ENCODE measurements at places on chromosomes 3 and 15.

DNA sequence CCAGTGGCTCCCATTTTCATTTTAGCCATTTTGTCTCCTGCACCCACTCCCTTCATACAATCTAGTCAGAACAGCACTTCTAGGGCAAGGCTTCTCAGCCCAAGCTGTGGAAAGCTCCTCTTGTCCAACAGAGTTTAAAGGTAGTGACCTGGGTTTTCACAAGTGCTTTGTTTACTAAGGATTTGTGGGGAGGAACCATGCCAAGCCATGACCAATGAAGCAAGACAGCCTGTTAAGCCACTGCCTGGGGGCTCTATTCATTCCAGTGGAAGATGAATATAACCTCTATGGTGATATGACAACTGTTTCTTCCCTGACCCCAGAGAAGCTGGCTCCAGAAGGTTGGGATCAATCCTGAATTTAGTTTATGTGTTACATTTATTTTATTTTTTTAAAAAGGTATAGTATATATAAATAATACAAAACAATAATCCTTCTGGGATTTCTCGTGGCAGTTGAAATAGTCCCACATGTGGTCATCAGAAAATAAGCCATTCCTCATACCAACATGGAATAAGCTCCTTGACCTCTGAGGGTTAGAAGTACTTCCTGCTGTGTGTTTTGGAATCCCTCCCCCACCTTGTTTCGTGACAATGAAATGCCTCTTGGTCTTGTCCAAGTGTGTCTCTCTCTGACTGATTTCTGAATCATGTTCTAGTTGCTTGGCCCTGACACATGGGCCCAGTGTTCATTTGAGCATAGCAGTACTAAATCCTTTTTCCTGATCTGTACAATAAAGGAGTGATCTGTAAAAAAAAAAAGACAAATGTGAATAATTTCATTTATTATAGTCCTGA is 13.3 kb upstream of the THUMPD3 start:
- DNase-seq, result no peak

DNA sequence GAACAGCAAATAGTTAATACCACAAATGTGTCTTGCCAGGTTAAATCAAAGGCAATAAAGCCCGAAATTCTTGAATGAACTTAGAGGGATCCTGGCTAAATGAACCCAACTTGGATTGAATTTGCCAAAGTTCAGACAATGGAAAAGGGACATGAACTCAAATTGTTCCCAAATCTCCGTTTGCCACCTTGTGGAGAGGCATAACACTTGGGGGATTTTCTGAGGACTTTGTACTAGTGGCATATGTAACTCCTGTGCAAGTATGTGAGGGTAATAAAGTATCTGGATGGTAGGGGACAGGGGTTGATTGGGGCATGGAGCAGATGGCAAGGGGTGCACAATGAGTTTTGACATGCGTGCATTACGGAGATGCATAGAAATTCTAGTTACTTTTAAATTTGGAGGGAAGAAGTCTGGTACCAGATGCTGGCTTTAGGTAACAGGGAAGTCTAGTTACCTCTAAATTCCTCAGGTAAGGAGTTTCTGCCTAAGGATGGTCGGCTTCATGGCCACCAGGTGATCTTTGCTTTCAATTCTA is 1.2 kb upstream of the TCAIM start:
- DNase-seq, result no peak

GRCh38 chr3:63294332-63294731 is 16.2 kb downstream of the SYNPR start:
- no peak for DNase-seq

DNA sequence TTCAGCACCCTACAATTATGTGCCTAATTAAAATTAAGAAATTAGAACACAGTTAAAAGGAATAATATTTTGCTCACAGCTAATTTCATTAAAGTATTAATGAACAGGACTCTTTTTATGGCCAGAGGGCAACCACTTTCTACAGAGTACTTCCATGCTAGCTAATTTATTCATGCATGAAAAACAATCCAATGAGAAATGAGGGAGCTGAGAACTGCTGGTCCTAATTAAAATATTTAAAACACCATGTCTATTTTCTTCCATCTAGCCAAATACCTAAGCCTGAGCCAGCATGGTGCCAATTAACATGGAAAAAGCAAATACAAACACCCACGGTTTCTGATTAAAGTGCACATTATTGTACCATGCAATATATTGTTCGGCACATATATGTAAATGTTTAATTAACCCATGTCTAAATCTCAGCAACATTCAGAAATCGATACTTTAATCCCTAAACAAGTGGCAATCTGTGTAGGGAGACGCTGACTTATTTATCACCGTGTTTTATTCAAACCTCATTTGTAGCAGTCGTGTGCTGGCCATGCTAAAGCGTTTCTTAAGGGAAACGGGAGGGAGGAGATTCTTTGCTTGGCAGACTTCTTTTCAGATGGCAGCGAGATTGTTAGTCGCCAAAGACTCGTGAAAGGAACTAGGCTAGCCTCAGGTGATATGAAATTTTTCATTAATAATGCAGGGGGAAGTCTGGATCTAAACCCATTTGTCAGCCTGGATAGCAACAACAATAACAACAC is 193.5 kb downstream of the ANXA2 start:
- no peak for DNase-seq

- DNase-seq, result no peak
These were observed 635 bp upstream of the RCN2 start for GRCh38 chr15:76930831-76931396.

GRCh38 chr15:73633991-73634495 is 854 bp upstream of the NPTN start:
- DNase-seq, result no peak

DNA sequence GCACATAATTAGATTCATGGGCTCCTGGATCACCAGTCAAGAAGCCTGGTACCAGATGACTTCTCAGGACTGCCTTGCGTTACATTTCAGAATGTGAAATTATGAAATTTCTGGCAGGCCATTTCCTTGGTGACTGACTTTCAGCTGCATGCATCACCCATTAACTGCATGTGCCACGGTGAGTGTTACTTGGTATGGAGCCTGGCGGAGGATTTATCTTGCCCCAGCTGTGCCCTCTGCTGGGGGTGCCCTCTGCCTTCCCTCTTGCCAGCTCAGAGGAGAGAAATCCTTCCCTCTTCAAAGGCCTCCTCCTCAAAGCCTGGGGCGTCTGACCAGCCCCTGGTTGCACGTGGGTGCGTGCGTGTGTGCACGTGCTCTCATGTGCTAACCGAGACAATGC is 57.7 kb upstream of the CTSH start:
- DNase-seq, result no peak

DNA sequence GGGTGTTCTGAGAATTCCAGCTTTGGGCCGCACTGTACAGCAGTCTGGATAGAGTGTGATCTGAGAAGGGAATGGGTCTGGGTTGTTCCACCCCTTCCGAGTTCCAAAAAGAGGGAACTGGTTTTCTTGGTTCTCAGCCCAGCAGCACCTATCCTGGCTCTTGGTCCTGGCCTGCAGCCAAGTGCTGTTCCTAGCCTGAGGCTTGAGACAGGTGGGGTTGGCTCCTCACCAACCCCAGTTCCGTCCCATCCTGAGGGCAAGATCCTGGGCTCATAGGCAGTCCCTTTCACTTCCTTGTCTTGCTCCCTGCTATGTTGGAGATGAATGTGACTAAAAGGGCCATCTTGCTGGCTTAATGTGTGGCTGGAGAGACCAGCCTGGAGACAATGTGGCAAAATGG is 15.2 kb downstream of the IVD start:
- no peak for DNase-seq

- no peak for DNase-seq
These were observed at the start of gene TGM5 for GRCh38 chr15:43266834-43267233. TSS of gene TGM5 (minus strand) at chr15:43266928. CDS start at chr15:43266849, 79 bp downstream.

GRCh38 chr3:34157491-34157890 is 359.1 kb downstream of the PDCD6IP start:
- no peak for DNase-seq

DNA sequence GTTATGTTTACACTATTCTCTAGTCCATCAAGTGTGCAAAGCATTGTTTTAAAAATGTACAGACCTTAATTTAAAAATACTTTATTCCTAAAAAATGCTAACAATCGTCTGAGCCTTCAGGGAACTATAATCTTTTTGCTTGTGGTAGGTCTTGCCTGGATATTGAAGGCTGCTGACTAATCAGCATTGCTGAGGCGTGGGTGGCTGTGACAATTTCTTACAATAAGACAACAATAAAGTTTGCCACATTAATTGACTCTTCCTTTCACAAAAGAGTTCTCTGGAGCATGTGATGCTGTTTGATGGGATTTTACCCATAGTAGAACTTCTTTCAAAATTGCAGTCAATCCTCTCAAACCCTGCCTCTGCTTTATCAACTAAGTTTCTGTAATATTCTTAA is 384.0 kb upstream of the TGFBR2 start:
- DNase-seq, result no peak

DNA sequence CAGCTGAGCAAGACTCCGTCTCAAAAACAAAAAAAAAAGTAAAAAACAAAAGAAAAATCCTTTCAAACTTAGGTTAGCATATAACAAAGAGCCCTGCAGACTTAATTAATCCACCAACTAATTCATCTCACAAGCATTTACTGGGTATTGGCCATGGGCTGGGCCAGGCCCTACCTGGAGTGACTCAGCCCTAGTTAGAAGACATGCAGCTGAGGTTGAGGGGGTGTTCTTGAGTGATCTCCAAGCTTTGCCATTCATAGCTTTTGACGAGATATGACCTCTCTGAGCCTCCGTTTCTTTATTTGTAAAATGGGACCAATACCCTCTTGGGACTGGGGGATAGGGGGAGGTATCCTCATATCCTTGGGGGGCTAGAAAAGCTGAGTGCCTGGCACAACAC is 7.8 kb downstream of the FBXL22 start:
- DNase-seq, result no peak

DNA sequence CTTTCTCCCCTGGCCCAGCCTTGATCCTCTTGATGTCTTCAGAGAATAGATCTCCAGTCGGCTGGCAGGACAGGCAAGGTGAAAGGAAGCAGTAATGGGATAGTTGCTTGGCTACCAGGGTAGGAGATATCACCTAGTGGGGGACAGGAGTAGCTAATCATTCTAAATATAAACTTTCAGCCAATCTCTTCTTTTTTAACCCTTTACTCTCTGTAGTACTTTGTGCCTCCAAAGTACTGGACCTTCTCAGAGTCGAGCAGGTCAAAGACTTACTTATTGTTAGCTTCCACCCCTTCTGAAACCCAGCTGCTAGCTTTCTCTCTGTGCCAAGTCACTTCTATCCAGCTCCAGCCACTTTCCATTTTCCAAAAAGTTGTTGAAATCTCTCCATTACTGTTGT is 43.4 kb upstream of the FILIP1L start:
- no peak for DNase-seq

- no peak for DNase-seq
These were observed 30.0 kb upstream of the P3H2 start for GRCh38 chr3:190150681-190151080.

DNA sequence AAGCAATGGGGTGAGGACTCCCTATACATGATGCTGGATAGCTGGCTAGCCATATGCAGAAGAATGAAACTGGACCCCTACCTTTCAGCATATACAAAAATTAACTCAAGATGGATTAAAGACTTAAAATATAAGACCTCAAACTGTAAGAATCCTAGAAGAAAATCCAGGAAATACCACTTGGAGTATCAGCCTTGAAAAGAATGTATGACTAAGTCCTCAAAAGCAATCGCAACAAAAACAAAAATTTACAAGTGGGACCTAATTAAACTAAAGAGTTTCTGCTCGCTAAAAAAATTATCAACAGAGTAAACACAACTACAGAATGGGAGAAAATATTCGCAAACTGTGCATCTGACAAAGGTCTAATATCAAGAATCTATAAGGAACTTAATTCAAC is 94.3 kb downstream of the XRN1 start:
- DNase-seq, result no peak

- DNase-seq, result no peak
These were observed 55.1 kb upstream of the TTC14 start for GRCh38 chr3:180546863-180547262.

- DNase-seq, result no peak
These were observed 3.2 kb upstream of the SIAH2 start for GRCh38 chr3:150765949-150766720.

DNA sequence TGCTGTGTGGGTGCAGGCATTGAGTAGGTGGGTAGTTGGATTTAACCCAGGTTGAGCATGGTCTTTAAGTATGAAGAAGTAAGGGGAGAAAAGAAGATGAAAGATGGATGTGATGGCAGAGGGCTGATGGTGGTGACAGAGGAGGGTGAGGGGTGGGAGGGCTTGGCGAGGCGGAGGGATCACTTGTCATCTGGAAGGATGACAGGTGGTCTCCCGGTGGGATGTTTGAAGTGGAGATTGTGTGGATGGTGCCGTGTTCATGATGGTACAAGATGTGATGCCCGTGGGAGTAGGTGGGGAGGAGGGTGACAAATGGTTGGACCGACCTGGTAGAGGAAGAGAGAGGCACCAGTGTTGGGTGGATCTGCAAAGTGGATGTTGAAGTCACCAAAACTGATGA is 208.8 kb downstream of the RPLP1 start:
- DNase-seq, result no peak

GRCh38 chr15:38534691-38535090 is 29.9 kb downstream of the RASGRP1 start:
- no peak for DNase-seq

DNA sequence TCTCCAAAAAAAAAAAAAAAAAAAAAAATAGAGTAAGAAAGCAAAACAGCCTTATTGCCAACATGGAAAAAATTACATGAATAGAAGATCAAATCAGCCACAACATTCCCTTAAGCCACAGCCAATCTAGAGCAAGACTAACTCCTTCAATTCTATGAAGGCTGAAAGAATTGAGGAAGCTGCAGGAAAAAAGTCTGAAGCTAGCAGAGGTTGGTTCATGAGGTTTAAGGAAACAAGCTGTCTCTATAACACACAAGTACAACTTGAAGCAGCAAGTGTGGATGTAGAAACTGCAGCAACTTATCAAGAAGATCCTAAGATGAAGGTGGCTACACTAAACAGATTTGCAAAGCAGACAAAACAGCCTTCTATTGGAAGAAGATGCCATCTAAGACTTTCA is 9.3 kb downstream of the PARL start:
- DNase-seq, result no peak

DNA sequence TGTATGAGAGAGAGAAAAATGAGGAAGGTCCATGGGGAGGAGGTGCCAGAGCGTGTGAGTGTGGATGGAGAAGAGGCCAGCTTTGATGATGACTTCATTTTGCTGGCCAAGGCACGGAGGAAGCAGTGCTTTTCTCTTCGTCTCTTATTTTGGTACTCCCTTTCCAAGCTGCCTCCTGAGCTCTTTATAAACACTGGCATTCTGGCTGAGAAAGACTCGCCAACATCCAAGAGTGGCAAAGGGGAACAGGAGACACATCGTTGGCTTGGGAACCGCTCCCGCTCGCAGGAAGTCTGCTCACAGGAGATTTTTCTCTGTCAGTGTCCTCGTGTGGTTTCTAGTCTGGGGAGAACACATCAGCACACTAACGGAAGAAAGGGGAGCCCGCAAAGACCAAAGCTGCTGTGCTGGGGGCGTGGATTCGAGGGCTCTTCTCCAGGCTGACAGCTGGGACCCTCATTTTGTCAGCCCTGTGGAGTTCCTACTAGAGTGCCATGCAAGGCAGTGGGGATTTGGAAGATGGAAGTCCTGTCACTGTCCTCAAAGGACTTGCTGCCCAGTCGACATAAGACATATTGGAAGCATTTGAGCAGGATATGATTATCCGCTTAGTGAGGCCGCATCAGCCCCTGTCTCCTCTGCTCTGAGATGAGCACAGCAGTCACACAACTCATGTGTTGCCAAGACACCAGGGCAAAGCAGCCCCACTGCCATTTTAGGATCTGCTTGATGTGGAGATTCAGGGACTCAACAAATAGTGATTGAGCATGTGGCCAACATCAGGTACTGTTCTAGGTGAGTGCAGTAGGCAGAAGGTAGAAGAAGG is 8.0 kb upstream of the SEMA4B start:
- no peak for DNase-seq

GRCh38 chr15:57609805-57610529 is 18.3 kb downstream of the MYZAP start:
- no peak for DNase-seq

GRCh38 chr3:152738656-152739055 is 96.3 kb upstream of the P2RY1 start:
- no peak for DNase-seq

Measured in naive B cell (primary cell).